Activated T-cell treated with anti-CD3 and anti-CD28 coated beads, Interleukin-2, amount 50 U/mL, for 72 hours (primary cell): ENCODE measurements at places on chromosomes 3 and 15. TPM values are rescaled to one million over a fixed set of nuclear protein-coding genes. Genes with fewer than 3 reads are reported as not detected.

GRCh38 chr3:111737706-111738086 lies 121.4 kb upstream of the PHLDB2 start:
- H3K4me3 ChIP-seq = no peak overlapping the region
- no peaks in the 10 kb centered on the region for H3K36me3 ChIP-seq
- H3K27ac ChIP-seq = no peak overlapping the region
- no peaks in the 10 kb centered on the region for H3K27me3 ChIP-seq

GRCh38 chr3:193938613-193939012 lies 197.3 kb upstream of the HES1 start:
- no peak for DNase-seq
- no peak overlapping the region for H3K4me3 ChIP-seq
- H3K27ac ChIP-seq = no peak overlapping the region
- H3K36me3 ChIP-seq = no peaks in the 10 kb centered on the region
- no peaks in the 10 kb centered on the region for H3K4me1 ChIP-seq
- H3K27me3 ChIP-seq = peaks cover 13% of the 10 kb centered on the region

GRCh38 chr3:58200846-58201355 lies 9.9 kb downstream of the DNASE1L3 start:
- H3K4me3 ChIP-seq = no peak overlapping the region
- no peak for DNase-seq
- H3K36me3 ChIP-seq = peaks cover 6% of the 10 kb centered on the region
- peaks cover 22% of the 10 kb centered on the region for H3K27me3 ChIP-seq
- H3K27ac ChIP-seq = no peak overlapping the region

SNAPC5 gene
- 32.2 TPM for total RNA-seq

PEX11A gene
- 7.3 TPM for total RNA-seq

- no peaks in the 10 kb centered on the region for H3K27me3 ChIP-seq
- no peak overlapping the region for H3K27ac ChIP-seq
- no peaks in the 10 kb centered on the region for H3K36me3 ChIP-seq
- no peak for DNase-seq
- H3K4me3 ChIP-seq = no peak overlapping the region
These were observed 951.3 kb downstream of the ZPLD1 start for GRCh38 chr3:103385961-103386656.

GRCh38 chr3:29156086-29156715 lies 124.7 kb upstream of the RBMS3 start:
- peaks cover 20% of the 10 kb centered on the region for H3K27me3 ChIP-seq
- no peak overlapping the region for H3K27ac ChIP-seq
- no peaks in the 10 kb centered on the region for H3K36me3 ChIP-seq
- DNase-seq = no peak
- no peak overlapping the region for H3K4me3 ChIP-seq

AMIGO3 gene
- 0.19 TPM for total RNA-seq

GRCh38 chr3:104554425-104554824 lies 812.3 kb upstream of the ALCAM start:
- H3K27ac ChIP-seq = no peak overlapping the region
- no peaks in the 10 kb centered on the region for H3K27me3 ChIP-seq
- no peaks in the 10 kb centered on the region for H3K36me3 ChIP-seq
- no peak for DNase-seq
- no peak overlapping the region for H3K4me3 ChIP-seq

- H3K4me3 ChIP-seq = no peak overlapping the region
- H3K36me3 ChIP-seq = peaks cover 2% of the 10 kb centered on the region
- H3K27ac ChIP-seq = no peak overlapping the region
- DNase-seq = no peak
These were observed 2.6 kb upstream of the SLC9A9 start for GRCh38 chr3:143850877-143851276.

DNA sequence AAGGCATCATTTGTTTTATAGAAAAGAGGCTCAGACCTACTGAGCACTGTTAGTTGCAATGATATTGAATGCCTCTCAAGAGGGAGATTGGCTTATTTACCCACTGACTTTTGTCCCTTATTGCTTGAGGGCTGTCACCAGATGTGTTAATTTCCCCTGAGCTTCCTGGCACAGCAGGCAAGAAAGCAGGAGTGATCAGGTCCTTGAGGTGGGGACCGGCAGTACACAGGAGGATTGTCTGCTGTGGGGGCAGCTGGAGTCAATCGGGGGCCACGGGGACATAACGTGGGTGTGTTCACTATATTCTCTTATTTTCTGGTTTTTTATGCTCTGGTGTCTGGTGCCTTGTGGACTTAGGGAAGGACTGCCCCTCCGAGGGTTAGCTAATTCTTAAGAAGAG lies 44.6 kb downstream of the GASK1A start:
- H3K27ac ChIP-seq = peak overlapping the region; percentile 44
- no peaks in the 10 kb centered on the region for H3K27me3 ChIP-seq
- peaks cover 10% of the 10 kb centered on the region for H3K36me3 ChIP-seq
- peak overlapping the region; percentile 51 for H3K4me3 ChIP-seq
